Occipital lobe (tissue), 3 donors: ENCODE measurements at places on chromosomes 13 and 19.

DNA sequence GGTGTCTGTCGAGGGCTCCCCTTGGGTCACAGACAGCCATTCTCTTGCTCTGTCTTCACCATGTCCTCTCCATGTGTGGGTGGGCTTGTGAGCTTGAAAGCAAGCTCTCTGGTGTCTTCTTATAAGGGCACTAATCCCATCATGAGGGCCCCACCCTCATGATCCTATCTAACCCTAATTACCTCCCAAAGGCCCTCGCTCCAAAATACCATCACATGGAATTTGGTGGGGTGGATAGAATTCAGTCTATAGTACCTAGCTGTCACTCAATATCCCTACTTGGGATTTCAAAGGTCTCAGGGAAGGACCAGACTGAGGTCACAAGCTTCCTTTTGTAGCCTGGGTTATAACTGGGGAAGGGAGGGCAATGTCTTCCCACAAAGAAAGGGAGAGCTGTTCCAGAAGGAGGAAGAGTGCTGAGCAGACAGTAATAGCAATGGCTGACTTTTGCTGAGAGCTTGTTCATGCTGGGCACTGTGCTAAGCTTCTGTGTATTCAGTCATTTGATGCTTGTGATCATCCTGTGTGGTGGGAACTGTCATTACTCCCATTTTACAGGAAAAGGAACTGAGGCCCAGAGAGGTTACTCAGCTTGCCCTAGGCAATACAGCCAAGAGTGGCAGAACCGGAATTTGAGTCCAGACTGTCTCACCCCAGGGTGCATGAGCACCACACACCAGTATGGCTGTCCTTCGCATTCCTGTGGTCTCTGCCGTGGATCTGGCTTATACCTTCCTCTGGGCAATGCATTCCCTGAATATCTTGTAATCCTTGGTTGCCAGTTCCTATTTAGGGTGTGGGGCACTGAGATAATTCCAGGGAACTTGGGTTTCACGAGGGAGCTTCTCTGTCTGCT is 8.2 kb downstream of the FXYD5 start:
- DNase-seq = no peak

DNA sequence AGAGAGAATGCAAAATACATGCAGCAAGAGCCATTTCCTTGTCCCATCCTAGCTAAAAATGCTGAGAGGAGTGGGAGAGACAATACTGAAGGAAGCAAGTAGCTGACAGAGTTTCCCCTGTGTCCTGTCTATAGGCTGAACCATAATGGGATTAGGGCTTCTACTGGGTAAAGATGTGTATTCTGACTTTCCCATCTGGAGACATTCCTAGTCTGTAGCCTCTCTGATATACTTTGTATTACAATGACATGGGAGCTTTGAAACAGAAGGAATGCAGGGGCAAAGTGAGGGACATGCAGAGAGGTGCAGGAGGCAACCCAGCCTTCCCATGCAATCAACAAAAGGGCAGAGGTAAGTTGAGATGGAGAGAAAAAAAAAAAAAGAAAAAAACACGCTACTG is 10.5 kb upstream of the GPC6 start:
- DNase-seq = no peak

- DNase-seq = no peak
Observed at GRCh38 chr13:77952737-77953136, 34.1 kb upstream of the EDNRB start.

- DNase-seq = no peak
Observed at GRCh38 chr19:41871573-41872383, 5.3 kb upstream of the CD79A start.

DNA sequence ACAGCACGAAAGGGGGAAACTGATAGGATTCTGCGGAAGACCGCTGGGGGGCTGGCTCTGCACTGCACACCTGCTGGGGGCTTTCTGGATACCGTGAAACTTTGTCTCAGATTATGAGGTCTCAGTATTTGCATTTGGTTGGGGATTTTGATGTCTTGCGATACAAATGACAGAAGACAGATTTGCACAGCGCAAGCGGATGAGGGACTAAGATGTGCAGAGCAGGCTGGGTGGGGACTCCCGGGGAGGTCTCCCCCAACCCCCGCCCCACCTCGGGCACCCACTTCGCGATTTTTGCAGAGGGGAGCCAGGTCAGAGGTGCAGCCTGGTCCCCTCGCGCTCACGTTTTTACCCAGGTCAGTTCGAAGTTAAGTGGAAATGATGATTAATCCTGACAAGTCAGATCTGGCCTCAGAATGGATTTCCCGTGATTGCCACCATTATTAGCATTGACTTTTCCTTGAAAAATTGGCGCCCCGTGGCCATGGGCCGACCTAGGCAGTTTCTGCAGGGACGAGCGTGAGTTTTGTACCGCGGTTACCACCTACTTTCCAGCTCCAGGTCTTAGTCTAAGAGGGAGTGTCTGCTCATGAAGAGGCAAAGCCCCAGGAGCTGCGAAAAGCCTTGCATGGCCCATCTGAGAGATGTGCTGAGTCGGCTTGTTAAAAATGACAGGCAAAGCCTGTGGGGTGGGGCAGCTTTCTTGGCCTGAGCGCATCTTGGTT is 1.3 kb upstream of the GJB2 start:
- DNase-seq = no peak
